CD4-positive, alpha-beta T cell treated with Interleukin-12 subunit alpha and Interleukin-12 subunit beta, for 1 hour (primary cell): ENCODE measurements at places on chromosomes 12 and 14.

- no peak for DNase-seq
Observed at GRCh38 chr12:24027352-24027751, 77.9 kb upstream of the SOX5 start.

DNA sequence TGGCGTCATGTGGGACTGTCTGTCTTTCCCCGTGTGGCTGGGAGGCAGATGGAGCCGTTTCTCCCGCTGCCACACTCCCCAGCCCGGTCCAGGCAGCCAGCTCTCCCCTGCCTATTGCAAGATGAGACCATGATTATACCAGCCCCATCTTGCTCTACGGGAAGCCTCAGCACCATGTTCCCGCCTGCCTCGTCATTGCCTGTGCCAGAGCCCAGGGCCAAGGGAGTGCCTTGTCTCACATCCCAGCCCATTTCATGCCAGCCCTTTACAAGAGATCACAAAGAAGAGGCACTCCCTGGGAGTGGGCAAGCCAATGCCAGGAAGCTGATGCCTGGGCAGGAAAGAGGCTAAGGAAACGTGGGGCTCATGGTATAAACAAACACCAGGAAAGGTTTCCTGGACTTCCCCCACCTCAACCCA lies 23.9 kb downstream of the GPR68 start:
- no peak for DNase-seq

DNA sequence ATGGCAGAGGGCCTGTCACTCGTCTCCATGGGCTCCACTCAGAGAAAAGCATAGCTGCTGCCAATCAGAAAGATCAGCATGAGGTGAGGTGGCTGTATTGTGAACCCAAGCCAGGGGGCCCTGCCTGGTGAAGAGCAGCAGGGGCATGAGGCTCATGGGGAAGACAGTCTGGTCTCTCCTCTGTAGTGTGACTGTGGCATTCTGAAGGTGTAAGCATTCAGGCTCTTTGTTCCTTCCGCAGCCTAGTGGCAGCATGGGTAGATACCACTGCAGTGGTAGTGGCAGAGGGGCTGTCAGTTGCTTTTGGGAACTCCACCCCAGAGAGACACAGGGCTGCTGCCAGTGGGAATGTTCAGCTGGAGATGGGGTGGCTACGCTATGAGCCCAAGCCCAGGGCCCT lies 5.1 kb upstream of the CLEC4D start:
- no peak for DNase-seq

DNA sequence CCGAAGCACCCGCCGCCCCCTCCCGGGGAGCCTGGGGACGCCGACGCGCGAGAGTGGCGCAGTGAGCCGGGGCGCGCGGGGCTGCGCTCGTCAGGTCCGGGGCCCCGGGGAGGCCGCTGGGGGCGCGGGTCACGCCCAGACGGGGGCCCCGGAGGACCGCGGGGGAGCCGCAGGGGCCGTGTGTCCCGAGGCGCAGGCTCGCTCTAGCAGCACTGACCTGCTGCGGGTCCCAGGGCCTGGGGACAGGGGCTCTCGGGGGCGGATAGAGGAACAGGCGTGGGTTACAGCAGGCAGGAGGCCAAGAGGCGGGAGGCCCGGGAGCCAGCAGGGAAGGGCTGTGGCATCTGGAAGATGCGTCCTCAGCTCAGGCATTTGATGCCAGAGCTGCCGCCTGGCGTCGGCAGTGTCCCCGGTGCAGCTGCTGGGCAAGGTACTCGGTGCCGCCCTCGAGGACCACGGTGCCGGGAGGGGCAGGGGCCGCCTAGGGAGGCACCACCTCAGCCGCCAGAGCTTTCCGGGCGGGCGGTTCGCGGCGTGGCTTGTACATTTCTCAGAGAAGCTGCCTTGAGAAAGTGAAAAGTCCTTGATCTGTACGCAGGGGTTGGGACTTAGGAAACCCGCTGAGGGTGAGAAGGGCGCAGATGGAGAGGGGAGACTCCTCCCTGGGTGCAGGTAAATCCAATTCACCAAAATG lies 1.2 kb downstream of the WNT5B start:
- no peak for DNase-seq

DNA sequence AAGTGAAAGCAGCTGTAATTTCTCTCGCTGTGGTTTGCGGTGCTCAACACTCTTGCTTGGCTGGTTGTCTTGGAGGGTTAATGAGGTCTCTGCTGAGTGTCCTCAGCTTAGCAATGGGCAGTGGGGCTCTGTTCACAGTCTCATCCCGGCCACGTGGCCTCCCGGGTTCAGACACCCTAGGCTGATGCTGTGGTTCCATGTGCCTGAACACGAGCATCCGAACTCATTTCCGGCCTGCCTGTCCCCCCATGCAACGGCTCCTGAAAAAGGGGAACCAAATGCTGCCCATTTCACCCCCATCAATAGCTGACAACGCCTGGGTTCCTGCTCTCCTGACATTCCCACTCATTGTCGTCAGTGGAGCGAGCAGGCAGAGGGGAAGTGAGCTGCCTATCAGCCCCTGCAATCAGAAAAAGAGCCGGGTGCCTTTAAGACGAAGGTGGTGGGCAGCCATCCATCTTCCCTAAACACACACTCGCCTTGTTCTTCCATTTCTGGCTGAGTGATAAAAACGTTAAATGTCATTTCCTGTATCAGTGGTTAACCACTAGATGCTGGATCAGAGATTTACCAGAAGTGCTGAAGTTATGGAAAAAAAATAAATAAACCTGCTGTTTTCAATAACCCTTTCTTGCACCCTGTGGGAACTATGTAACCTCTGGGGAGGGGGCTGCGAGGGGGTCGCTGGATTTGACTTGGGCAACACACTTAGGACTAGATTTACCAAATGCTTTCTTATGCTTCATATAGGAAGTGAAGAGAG lies 60.3 kb upstream of the BCL2L14 start:
- peak; percentile 61 for DNase-seq

DNA sequence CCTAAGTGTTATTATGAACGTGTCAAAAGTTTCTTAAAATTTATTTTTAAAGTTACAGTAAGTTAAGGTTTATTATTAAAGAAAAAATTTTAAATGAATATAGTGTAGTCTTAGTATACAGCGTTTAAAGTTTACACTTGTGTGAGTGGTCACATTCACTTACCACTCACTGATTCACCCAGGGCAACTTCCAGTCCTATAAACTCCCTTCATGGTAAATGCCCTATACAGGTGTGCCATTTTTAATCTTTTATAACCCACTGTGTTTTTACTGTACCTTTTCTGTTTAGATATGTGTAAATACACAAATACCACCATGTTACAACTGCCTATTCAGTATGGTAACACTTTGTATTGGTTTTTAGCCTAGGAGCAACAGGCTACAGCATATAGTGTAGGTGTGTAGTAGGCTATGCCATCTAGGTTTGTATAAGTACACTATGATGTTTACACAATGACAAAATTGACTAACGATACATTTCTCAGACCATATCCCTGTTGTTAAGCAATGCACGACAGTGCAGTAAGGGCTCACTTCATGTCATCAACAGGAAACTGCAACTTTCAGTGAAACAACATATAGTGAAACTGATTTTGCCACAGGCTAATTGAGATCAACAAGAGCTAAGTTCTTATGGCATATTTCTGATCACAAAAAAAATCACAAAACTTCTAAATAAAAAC lies 112.0 kb upstream of the TMCC3 start:
- DNase-seq: no peak

GRCh38 chr12:106333756-106334155 lies 23.8 kb upstream of the POLR3B start:
- no peak for DNase-seq

GRCh38 chr12:103978384-103978982 lies 12.8 kb downstream of the TDG start:
- no peak for DNase-seq

- DNase-seq: no peak
Observed at GRCh38 chr14:29085546-29085945, 319.0 kb downstream of the FOXG1 start.

GRCh38 chr12:53824001-53824712 lies 72.4 kb upstream of the CISTR start:
- DNase-seq: no peak

- no peak for DNase-seq
Observed at GRCh38 chr14:37711831-37712475, 116.5 kb downstream of the TTC6 start.

DNA sequence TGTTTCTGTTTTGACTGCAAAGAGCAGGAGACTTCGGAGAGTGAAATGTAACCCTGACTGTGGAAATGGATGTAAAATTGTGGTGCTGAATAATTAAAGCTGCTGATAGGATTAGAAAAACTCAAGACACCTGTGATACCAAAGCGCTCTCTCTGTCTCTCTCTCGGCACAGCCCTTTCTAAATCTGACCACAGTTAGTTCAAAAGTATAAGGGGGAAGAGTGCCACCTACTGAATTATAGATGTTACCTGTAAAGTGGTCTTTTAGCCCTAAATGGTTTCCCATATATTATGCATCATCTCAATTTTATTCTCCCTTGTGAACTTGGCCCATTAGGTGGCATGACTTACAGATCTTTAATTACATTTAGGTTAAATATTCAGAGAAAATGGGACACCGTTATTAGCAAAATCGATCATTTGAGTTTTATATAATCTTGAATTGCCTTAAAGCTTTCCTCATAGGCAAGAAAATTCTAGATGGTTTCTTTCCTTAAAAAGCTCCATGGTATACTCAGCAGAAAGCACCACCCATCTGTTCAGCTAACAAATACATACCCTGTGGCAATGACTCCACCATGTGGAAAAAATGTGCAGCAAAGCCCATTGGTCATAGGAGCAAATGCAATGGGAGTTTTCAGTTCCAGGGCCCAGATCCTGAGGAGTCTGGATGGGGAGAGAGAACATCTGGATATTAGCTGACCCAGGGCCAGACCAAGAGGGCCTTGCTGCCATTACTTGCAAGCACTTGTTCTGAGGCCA lies 18.1 kb downstream of the RFC5 start:
- no peak for DNase-seq

- DNase-seq: no peak
Observed at GRCh38 chr12:49941556-49942511, 8.7 kb upstream of the AQP2 start.

- DNase-seq: no peak
Observed at GRCh38 chr14:72808564-72808963, 85.3 kb downstream of the DPF3 start.

DNA sequence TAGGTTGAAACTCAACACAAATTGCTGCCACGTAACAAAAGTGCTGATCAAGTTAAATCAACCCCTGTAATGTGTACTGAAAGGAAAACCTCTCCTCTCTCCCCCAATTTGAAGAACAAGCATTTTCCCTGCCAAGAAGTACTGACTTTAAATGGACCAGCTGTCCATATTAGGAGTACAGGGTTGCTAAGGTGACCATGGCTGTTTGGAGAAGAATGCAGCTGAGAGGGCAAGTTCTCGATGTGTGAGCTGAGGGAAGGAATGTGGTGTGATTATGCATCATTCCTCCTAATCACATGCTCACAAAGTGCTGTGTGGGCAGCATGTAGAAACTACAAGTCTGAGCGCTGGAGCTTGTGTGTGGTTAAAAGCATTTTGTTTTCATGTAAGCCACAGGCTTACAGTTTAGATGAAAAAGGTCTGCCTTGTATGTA lies 50.9 kb upstream of the CCT2 start:
- no peak for DNase-seq

GRCh38 chr12:118986050-118986449 lies 4.7 kb downstream of the SRRM4 start:
- DNase-seq: no peak

DNA sequence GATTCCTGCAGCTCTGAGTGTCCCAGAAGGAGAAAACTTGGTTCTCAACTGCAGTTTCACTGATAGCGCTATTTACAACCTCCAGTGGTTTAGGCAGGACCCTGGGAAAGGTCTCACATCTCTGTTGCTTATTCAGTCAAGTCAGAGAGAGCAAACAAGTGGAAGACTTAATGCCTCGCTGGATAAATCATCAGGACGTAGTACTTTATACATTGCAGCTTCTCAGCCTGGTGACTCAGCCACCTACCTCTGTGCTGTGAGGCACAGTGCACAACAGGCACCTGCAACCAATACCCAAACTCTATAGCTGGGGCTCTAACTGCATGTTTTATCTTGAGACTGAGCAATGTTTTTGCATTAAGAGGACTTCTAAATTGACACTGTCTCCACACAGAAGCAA lies 379.2 kb upstream of the OR4E1 start:
- peak; percentile 14 for DNase-seq

DNA sequence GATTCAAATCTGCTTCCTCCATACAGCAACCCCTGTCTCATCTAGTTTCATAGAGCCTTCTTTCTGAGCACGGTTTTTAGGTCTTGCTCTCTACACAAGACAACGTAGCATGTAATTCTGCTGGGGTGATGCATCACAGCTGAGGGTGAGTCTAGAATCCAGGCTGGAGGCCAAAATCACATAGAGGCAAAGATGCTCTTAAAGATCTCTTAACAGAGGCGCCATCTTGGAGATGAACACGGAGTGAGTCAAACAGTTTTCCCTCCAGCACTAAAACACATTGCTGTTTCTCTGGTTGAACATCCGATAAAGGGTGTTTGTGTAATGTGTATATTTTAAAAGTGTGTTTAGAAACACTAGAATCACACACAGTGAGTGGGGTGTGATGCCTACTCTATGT lies 78.9 kb downstream of the NOS1 start:
- DNase-seq: no peak

- peak; percentile 73 for DNase-seq
Observed at GRCh38 chr12:107320929-107321631, 227.7 kb upstream of the CRY1 start.

DNA sequence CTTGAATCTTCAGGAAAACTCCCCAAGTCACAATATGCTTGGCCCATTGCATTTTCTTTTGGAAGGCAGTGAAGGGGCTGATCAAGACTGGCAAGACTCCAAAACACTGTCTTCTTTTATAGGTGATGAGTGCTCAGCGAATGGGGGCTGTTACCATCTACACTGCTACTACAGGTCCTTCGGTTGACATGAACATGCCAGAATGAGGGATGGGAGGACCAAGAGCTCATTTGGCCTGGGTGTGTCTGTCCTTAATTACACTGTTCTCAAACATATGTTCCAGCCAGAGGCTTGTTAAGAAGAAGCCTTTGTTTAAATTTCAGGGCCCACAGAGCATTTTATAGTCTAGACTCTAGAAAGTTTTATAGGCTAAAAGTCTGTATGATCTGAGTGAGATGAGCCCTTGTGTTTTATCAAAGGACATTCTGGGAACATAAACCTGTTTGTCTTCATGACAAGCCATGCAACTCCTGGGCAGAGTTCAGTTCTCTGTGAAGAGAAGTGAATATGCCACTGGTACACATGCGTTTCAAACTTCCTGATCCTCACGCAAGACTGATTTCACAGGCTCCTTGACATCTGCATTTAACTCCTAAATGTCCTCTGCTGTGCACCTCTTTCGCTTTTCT lies 4.7 kb upstream of the FAM234B start:
- DNase-seq: no peak

- no peak for DNase-seq
Observed at GRCh38 chr14:39683691-39684260, 251.5 kb upstream of the FBXO33 start.

DNA sequence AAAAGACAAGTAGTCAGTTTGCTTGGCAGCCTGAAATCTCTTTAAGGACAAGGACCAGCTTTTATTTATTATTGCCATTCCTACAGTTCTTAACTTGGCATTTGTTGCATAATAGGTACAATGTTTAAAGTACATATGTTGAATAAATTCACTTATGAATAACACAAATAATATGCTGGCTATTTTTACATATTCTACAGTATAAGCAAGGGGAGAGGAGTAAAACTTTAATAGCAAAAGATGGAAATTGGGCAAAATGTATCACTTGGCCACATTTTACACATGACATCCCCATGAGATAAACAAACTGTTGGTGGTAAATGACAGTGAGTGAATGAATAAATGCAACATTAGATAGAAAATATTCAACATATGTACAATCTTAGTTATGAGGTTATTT lies 333.1 kb downstream of the DIO2 start:
- no peak for DNase-seq
